Substantia nigra (tissue), 51 donors: ENCODE measurements at places on chromosomes 7 and 10.

- DNase-seq: no peak
These were observed 16.9 kb upstream of the TAS2R16 start for GRCh38 chr7:123012435-123012834.

GRCh38 chr7:157553256-157553655 is 216.5 kb downstream of the DNAJB6 start:
- DNase-seq: no peak

GRCh38 chr7:123485187-123485586 is 49.2 kb downstream of the IQUB start:
- no peak for DNase-seq

DNA sequence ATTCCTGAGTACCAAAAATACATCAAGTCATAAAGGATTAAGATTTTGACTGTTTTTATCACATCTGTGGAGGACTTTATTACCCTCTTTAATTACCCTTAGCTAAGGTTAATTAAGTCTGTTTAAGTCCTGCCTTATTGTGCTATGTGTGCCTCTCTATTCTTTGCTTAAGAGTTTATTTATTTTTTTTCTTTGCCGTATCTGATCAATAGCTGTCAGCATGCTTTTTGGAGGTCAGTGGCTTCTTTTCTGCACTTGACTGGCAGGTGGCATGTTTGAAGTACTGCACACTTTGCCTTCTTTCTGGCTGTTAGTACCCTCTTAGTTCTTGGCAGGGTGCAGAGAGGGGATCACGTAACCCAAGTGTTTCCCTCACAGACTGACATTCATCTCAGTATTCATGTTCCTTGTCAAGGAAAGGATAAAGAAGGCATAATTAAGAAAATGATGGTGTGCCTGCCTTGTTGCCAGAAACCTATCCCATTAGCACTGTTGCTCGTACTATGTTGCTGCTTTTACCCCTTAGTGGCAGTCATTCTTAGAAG is 225.8 kb downstream of the EXOC4 start:
- no peak for DNase-seq

DNA sequence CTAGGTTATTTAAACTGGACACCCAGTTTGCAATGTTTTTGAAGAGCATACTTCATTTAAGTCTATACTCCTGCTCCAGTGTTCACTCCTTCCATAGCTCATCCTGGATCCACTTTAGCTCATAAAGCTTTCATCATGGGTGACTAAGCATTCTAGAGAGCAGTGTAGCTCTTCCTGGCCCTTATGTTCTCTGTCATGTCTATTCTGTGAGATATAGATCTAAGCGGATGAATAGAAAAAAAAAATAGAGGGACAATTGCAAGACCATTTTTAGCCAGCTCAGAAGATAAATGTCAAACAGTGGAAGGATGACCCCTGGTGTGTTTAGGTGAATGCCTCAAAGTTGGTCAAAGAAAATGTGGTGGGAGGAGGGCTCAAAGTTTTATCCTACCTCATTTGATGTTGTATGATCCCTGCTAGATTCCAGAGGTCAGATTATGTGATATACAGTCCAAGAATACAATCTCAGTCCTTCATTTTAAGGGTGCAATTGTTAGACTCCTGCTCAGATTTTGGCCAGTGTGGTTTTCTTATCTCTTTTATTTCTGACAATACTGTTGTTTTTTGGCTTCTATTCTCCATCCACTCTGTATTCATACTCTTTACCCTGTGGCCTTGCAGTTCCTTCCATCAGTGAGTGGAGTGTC is 7.5 kb upstream of the HECW1 start:
- DNase-seq: no peak

DNA sequence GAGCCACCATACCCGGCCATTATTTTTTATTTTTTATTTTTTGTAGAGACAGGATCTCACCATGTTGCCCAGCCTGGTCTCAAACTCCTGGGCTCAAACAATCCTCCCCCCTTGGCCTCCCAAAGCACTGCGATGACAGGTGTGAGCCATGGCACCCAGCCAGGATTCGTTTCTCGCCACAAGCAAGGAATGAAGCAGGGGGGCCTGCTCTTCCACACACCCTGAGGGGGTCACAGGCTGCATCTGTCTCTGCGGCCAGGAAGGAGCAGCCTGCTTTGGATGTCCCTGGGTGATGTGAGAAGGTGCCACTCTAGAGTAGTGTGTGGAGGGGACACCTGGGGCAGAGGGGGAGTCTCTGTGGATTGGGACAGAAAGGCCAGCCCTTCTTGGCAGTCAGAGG is 61.3 kb upstream of the TNRC18 start:
- no peak for DNase-seq

GRCh38 chr7:90178679-90179278 is 24.5 kb downstream of the STEAP1 start:
- DNase-seq: no peak

DNA sequence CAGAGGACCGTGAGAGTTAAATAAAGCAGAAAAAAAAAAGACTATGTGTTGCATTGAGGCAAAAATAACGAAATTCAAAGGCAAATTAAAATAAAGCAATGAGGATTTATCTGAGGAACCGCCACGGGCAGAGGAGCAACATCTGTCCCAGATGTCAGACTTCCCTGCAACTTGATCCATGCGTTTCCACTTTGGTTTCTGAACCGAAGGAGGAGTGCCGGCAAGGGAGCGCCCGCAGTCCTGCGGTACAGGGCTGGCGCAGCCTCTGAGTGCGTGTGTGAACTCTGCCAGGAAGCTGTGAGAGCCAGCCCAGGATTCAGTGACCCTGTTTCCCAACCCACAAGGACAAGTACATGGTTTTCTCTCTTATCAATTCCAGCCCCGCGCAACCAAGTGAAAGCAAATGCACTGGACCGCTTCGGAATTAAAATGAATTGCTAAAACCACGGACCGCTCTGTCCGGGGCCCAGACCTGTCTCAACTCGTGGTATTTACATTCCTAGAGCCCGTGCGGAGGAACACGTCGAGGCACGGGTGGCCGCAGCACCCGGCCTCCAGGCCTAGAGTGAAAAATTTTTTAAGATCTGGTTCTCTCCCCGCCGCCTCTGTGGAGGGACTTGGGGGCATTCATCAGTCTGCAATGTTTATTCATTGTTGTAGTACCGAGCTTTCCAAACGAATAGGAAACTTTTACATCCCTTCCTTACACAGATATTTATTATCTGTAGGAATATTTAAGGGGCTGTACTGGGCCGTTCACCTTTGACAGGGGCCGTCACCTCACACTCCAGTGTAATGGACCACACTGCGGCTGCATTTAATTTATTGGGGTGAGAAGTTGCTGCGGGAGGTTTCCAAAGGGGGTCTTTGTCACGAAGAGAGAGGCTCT is 291.5 kb upstream of the NFE2L3 start:
- DNase-seq: no peak

- no peak for DNase-seq
These were observed 75.8 kb downstream of the DLG5 start for GRCh38 chr10:77850620-77851231.

DNA sequence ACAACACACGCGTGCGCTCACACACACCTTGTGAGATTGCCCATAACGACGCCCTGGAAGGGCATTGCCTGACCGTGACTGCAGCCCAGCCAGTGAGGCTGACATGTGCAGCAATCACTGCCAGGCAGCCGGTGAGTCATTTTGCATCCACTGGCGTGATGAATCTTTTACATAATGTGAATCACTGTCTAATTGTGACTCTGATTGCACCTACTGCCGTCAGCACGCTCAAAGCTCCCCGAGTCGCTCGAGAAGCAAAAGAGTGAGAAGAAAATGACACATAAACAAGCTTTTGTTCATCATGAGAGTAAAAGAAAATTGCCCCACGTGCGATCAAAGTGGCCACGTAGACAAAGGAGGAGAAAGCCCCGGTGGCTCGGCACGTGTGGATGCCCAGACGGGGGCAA is 117.4 kb upstream of the PFKP start:
- no peak for DNase-seq

DNA sequence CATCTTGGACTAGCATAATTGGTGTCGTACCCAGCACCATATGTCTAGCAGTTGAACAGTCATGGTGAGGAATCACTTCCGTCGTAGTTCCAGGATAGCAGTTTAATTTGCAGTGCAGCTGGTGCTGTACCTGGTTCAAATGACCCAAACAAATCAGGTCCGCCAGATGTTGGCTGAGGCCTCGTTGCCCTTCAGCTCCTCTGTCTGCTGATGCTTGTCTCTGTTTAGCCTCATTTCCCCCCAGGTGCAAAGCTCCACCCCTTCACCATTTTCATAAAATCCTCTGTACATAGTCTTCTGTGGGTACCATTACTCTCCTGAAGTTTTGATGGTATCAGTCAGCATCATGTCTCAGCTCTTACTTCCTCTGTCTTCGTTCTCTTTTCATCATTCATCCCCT is 35.1 kb downstream of the UMAD1 start:
- DNase-seq: no peak

DNA sequence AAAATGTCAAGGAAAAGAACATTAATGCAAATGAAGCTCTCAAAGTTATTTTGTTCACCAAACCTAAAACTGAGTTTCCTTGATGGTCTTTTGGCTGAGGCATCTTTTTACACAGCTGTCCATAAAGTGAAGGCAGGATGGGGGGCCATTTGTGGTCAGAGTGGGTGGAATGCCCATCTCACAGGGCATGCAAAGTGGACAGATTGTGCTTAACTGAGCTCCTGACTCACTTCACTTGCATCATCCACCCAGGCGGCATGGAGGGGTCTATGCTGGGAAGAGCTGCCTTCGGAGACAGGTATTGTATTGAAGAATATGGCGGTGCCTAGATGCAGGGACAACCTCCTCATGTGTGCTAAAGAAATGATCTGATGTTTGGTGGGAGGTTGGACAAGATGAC is 905.3 kb downstream of the KCNMA1 start:
- no peak for DNase-seq

GRCh38 chr10:101772895-101773761 is 2.8 kb downstream of the FGF8 start:
- no peak for DNase-seq

DNA sequence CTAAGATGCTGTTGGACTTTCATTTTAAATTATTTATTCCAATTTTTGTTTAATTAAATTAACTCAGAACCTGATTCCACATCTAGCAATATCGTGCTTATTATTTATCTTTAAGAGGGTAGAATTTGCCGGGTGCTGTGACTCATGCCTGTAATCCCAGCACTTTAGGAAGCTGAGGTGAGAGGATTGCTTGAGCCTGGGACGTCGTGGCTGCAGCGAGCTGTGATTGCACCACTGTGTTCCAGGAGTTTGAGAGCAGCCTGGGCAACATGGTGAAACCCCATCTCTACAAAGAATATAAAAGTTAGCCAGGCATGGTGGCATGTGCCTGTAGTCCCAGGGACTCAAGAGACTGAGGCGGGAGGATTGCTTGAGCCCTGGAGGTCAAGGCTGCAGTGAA is 47.8 kb downstream of the ZFAND4 start:
- no peak for DNase-seq

DNA sequence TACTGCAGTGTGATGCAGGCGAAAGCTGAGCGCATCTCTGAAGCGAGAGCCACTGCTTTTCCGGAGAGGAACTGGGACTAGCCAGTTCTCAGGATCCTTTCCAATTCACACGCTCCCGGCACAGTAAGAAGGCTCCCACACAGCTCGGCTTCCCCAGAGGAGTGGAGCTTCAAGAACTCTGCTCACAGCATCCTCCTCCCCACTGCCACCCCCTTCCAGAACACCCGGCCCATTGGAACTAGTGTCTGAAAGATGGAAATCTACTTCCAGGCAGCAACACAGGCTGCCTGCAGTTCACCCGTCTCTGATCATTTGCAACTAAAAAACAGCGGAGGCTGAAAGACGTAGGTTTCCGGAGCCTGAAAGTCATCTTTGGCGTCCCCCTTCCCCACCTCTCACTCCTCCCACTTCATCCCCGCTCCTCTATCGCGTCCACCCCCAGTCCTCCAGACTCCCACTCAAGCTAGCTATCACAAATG is at the start of gene DGKB:
TSS of gene DGKB (minus strand) at position 163 of the 479 bp plus-strand sequence.
- no peak for DNase-seq

DNA sequence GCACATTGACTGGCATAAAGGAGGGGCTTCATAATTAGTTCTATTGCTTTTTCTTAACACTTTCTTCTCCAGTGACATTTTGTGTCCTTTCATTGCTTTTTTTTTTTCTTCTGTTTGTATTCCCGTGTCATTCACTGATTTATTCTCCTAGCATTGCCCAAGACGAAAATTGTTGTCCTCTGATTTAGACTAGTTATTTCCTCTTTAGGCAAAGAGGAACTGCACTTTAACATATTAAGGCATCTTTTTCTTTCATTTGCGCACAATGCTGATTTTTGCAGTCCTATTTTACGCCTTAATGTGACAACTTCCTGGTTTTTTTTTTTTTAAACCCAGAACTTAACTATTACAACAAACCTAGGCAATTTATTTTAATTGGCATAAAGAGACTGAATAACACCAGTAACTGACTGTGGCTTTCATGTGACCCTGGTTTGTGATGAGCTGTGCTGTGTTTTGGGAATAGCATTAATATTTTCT is 39.7 kb downstream of the ARID5B start:
- no peak for DNase-seq

DNA sequence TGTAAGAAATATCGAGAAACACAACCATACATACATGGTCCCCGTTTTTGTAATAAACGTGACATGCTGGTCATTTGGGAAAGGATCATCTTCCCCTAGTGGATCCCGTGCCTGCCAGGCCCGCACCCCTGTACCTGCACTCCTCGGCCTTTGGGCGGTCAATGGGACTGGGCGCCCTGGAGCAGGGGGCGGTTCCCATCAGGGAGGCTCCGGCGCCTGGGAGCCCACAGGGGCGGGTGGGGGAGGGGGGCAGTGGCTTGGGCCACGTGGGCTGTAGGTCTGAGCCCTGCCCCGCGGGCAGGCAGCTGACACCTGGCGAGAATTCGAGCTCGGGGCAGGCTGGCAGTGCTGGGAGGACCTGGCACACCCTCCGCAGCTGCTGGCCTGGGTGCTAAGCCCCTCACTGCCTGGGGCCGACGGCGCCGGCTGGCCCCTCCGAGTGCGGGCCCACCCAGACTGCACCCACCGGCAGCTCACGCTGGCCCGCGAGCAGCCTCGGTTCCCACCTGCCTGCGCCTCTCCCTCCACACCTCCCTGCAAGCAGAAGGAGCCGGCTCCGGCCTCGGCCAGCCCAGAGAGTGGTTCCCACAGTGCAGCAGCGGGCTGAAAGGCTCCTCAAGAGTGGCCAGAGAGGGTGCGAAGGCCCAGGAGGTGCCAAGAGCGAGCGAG is 361.6 kb upstream of the GRM3 start:
- no peak for DNase-seq

- peak; percentile 89 for DNase-seq
These were observed at the start of gene RHBDD2 for GRCh38 chr7:75878769-75879611. Gene RHBDD2, plus strand, starts transcription at chr7:75879034. Its CDS starts 49 bp downstream, at chr7:75879083.

DNA sequence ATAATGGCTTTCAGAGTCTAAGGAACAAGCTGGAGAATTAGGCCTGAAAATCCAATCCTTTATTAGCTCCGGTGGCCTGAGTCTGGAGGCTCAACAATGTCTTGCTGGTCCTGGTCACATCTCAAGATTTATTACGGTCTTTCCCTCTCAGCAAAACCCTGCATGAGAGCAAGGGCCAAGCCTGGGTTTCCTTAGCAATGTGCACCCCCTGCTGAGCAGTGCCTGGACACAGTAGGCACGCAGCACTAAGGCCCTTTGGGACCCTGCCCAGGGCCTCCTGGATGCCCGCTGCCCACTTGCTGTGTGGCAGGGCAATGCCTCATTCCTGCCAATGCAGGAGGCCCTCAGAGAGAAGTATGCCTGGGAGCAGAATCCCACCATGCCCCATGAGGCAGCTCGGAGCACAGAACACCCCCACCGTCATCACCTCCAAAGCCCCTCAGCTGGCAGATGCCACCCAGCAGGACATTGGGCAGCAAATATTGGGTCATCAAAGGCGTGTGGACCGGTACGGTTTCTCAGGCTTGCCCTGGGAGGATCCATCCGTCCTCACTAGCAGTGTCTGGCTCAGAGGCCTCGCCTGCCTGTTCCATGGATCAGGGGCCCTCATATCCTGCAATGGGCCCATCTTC is 156.4 kb downstream of the OAT start:
- DNase-seq: no peak

GRCh38 chr7:93016681-93017381 is 100.9 kb downstream of the SAMD9 start:
- no peak for DNase-seq
